ENCODE measurements at places on chromosomes 7 and 10.

DNA sequence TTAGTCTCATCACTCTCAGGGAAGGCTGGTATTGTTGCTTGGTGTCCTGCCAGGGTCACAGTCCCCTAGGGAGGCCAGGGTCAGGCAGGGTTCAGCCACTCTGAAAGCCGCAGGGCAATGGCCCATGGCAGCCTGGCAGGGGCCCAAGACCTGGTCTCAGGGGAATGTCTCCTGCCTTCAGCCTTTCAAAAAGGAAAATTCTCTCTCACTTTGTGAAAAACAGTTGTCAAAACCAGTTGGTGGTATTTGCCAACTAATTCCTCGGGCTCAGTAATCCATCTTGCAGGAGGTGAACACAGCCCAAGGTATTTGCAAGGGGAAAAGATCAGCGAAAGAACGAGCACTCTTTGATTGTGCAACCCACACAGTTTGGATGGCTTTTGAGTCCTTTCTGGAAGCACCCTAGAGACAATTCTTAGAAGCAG is 101.5 kb downstream of the JCAD start:
- no peak for DNase-seq

DNA sequence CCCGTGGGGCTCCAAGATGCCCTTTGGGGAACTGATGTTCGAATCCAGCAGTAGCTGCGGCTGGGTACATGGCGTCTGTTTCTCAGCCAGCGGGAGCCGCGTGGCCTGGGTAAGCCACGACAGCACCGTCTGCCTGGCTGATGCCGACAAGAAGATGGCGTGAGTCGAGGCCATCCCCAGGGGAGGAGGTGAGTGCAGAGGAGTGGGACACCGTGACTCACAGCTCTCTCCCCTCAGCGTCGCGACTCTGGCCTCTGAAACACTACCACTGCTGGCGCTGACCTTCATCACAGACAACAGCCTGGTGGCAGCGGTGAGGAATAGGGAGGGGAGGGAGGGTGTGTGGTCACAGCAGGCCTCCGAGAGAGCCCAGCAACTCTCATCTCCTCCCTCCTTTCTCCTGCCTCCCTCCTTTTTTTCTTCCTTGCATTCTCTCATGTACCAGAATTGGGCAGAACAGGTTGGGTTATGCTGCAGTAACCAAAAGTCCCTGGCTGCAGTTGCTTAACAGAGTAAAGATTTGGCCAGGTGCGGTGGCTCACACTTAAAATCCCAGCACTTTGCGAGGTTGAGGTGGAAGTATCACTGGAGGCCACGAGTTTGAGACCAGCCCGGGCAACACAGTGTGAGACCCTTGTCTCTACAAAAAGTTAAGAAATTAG is 16.5 kb downstream of the ARPC1B start:
- DNase-seq: no peak

- DNase-seq: no peak
These were observed 158.4 kb upstream of the NEBL start for GRCh38 chr10:21055339-21056135.

GRCh38 chr7:87658553-87658952 is 30.4 kb downstream of the RUNDC3B start:
- DNase-seq: no peak

DNA sequence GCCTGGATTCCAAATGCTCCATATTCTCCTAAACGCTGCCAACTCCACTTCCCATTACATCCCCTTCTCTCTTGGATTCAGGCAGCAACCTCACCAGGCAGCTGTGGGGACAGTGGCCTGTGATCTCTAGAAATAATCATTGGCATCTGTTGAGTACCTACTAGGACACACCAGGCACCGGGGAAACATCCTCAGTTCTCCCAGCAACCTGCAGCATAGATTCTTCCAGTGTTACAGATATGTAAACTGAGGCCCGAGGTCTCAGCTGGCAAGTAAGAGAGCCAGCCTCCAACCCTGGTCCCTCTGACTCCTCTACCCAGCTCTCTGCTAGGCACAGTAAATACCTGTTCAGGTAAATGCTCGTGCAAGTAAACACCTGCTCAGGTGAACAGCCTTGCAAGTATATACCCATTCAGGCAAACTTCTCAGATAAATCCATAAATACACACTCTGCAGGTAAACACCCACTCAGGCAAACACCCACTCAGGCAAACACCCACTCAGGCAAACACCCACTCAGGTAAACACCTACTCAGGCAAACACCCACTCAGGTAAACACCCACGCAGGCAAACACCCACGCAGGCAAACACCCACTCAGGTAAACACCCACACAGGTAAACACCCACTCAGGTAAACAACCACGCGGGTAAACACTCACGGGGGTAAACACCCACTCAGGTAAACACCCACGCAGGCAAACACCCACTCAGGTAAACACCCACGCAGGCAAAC is 18.7 kb downstream of the ASB13 start:
- DNase-seq: no peak
